ENCODE measurements at places on chromosomes 16 and 17.

- no peak for DNase-seq
Measured at GRCh38 chr16:9885467-9885866, 296.8 kb downstream of the GRIN2A start.

DNA sequence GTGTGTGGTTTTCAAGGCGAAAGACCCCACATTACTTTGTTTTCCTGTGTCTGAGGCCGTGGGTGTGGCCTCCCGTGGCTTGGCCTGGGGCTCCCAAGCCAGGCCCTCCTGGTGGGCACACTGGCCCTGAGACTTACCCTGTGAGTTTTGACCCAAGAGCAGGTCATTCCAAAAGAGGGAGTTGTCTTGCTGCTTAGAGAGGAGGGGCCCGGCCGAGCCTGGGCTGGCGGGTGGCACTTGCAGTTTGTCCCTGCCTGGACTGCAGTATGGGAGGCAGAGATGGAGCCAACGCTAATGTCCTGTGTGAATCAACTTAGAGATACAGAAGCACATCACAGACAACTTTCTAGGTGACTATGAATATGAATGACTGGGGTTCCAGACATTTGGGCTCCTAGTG, 22.7 kb downstream of the PLEKHG4 start:
- no peak for DNase-seq

GRCh38 chr17:67401598-67402504, 24.8 kb downstream of the PITPNC1 start:
- DNase-seq: no peak

DNA sequence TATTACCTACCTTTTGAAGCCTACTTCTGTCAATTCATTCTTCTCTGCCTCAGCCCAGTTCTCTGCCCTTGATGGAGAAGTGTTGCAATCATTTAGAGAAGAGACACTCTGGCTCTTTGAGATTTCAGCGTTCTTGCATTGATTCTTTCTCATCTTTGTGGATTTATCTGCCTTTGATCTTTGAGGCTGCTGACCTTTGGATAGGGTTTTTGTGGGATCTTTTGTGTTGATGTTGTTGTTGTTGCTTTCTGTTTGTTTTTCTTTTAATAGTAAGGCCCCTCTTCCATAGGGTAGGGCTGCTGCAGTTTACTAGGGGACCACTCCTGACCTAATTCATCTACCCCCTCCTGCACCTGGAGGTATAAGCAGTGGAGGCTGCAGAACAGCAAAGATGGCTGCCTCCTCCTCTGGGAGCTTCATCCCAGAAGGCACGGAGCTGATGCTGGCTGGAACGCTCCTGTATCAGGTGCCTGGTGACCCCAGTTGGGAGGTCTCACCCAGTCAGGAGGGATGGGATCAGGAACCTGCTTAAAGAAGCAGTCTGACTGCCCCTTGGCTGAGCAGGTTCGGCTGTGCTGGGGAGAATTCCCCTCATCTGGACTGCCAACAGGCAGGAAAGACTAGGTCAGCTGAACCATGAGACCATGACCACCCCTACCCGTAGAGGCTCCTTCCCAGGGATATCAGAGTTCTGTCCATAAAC, 28.0 kb downstream of the NFATC3 start:
- DNase-seq: no peak

- DNase-seq: no peak
Measured at GRCh38 chr16:65305266-65305959, 183.6 kb upstream of the CDH11 start.

- DNase-seq: no peak
Measured at GRCh38 chr16:67664258-67664657, 2.3 kb downstream of the ENKD1 start.

GRCh38 chr16:57039148-57039812, 49.9 kb downstream of the NLRC5 start:
- DNase-seq: no peak

DNA sequence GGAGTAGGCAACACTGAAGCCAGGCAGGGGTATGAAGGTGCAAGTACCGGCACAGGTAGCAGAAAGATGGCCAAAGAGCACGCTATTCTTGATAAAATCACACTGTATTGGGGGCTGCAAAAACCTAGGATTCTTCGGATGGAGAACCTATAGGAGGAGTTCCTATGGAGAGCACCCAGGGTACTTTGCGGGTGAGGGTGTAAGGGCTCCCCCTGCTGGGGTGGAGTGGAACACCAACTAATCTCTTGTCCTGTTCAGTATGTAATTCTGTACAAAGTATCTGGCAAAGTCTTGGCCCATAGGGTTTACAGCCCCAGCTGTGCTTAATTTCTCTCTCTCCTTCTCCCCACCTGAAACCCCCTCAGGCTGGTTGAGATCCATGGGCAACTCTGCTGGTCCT, 393.1 kb upstream of the ASIC2 start:
- DNase-seq: no peak

DNA sequence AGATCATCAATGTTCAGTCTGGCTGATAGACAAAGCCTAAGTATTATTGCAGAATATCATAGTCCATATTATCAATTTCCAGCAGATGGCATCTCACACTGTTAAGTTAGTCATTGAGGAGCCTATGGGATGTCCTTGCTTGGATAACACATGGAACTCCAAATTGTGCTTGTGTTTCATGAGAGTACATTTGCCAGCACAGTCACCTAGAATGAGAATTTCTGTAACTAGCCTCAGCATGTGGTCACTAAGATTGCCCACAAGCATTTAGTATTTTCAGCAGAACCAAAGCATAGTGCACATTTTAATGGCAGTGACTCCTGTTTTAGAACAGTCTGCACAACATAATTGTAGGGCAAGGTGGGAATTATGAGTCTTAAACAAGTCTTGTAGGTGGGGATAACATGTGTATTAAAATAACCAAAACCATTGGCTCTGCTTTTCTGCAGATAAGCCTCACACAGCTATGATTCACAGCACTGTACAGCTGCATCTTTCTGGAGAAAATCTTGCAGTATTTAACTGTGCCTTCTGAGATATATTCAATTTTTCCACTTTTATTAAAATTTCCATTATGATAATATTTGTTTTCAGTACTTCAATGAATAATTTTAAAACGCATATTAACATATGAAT, 882.8 kb upstream of the SOX9 start:
- no peak for DNase-seq

DNA sequence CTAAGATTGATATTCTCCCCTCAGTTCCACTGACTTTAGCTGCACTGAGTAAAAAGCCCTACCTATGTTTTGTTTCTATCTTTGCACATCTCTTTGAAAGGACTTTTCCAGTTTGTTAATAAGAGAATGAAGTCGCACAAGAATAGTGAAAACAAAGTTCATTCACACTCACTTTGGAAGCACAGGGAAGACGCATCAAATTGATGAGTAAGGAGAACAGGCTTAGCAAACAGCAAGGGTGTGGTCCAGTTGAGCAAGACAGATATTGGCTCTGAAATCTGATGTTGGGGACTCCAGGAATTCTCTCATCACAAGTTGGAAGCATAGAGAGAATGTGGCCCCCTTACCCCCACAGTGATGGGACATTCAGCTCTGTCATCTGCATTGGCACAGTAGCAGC, 221.3 kb downstream of the CDH11 start:
- DNase-seq: no peak

DNA sequence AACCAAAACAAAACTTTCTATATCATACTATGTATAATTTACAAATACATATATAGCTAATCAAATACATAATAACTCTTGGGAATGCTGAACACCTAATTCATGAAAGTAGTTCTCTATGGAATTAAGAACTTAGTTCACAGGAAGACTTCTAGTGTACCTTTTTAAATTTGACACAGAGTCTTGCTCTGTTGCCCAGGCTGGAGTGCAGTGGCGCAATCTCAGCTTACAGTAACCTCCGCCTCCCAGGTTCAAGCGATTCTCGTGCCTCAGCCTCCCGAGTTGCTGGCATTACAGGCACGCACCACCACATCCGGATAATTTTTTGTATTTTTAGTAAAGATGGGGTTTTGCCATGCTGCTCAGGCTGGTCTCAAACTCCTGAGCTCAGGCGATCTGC, 24.7 kb downstream of the RFWD3 start:
- DNase-seq: no peak

DNA sequence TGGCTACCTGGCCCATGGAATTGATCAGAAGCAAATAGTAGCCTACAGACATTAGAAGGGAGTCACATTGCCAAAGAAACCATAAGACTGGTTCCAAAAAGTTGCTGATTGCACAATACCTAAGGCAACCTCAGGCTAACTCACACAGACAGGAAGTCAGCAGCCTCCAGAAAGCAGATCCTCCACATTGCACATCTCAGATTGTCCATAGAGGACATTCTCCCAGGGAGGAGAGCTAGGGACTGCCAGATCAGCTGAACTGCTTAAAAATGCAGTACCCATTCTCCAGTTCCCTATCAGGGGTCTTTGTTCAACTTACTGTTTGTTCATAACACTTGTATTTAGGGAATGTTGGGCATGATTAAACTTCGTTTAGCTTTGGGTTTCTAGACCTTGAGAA, 4.2 kb downstream of the CCL3 start:
- no peak for DNase-seq

DNA sequence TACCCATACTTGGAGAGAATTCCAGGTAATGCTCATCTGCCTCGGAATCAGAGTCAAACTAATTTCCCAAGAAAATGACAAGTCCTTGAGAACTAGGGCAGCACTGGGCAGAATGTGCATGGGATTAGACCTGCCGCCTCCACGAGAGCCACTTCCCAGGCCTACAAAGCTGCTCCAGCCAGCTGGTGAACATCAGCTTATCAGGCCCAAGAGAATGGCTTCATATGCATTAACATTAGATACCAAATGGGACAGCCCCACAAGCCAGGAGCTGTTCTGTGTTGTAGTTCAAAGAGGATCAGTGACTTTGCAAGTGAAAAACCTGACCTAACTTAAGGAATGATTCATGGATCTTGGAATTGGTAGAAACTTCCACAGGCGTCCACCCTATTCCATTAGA, 203.3 kb downstream of the CYLD start:
- no peak for DNase-seq

- DNase-seq: no peak
Measured at GRCh38 chr16:29926711-29927052, 656 bp upstream of the KCTD13 start.

DNA sequence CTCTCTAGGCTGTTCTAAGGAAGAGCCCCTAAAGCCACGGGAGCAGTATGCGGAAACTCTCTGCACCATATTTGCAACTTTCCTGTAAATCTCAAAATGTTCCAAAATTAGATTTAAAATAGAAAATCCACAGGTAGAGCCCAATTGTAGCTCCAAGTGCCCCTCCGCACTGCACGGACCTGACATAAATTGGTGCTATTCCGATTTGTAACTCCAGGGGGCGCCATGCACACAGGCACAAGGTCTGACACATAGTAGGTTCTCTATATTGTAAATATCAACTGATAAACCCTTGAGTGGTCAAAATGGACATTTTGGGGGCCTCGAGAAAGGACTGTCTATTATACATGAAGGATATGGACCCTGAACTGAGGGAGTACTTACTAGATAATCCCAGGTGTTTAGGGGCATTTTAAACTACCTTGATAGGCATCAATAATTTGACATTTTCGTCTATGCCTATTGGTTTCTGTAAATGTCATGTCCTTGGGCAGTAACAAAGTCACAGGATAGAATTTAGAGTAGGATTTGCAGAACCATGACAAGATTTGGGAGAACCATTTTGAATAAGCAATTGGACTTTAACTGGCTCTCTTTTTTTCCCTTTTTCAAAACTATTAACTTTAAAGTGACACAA, 36.6 kb upstream of the TMEM132E start:
- DNase-seq: no peak

- DNase-seq: no peak
Measured at GRCh38 chr16:86786994-86787393, 208.6 kb downstream of the FOXL1 start.

Measured in stimulated activated CD8-positive, alpha-beta memory T cell treated with anti-CD3 and anti-CD28 coated beads, Interleukin-15, amount 100 ng/mL, for 4 hours (primary cell).